ENCODE measurements at places on chromosomes 12 and 14.

- no peak for DNase-seq
Observed at GRCh38 chr14:89956661-89957009, 908 bp downstream of the TDP1 start.

GRCh38 chr14:68376067-68376779 lies 416.6 kb downstream of the ZFP36L1 start:
- no peak for DNase-seq

- no peak for DNase-seq
Observed at GRCh38 chr12:67788118-67788517, 139.6 kb downstream of the DYRK2 start.

- no peak for DNase-seq
Observed at GRCh38 chr14:99803106-99803775, 10.0 kb downstream of the EML1 start.

DNA sequence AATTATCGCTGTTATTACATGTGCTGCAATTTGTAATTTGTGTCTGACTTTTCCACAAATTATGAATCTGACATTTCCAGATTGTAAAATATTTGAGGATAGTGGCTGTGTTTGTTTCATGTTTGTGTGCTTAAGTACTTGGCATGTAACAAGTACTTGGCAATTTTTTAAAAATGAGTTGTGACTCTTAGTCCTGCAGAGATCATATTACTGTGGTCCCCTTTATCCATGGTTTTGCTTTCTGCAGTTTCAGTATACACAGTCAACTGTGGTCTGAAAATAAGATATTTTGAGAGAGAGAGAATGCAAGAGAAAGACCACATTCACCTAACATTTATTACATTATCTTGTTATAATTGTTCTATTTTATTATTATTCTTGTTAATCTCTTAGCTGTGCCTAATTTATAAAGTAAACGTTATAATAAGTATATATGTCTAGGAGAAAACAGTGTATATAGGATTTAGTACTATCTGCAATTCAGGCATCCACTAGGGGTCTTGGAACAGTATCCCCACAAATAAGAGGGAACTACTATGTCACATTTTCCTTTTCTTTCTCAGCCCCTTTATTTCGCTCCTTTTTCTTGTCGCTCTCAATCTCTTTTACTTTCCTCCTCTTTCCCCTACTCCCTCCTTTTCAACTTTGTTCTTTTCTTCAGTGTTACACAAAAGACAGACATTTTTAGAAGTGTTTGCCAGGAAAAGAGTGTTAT lies 176.1 kb downstream of the FUT8 start:
- peak; percentile 12 for DNase-seq

DNA sequence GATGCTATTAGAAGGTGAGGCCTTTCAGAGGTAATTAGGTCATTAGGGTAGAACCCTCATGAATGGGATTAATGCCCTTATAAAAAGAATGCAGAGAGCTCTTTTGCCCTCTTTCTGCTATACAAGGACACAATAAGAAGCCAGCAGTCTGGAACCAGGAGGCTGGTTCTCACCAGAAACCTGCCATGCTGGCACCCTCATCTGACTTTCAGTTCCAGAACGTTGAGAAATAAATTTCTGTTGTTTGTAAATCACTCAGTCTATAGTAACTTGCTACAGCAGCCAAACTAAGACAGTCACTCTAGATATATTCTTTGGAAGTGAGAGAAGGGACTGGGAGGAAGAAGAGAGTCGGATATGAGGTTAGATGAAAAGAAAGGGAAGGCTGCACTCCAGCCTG lies 125.0 kb upstream of the MYF6 start:
- DNase-seq, result no peak

All from NCI-H2029 treated with DMSO at 0.1 percent for 48 hours (cell line).